T-helper 9 cell (primary cell): ENCODE measurements at places on chromosomes 1 and 21.

- no peak for DNase-seq
Observed at GRCh38 chr1:172002725-172003345, 161.5 kb downstream of the DNM3 start.

DNA sequence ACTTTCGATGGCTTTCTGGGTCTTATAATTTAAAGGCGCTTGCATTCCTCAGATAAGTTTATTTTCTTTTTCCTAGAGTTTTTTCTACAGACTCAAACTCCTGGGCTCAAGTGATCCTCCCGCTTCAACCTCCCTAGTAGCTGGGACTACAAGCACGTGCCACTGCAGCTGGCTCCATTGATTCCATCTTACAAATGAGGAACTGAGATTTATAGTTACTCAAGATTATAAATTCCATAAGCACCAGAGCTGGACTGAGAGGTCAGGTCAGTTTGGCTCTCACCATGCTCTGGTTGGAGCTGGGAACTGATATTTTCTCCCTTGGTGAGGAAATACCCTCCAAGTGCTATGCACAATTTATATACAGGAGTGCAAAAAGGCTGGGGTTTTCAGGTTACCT, 13.4 kb upstream of the PRPF38B start:
- DNase-seq: no peak

DNA sequence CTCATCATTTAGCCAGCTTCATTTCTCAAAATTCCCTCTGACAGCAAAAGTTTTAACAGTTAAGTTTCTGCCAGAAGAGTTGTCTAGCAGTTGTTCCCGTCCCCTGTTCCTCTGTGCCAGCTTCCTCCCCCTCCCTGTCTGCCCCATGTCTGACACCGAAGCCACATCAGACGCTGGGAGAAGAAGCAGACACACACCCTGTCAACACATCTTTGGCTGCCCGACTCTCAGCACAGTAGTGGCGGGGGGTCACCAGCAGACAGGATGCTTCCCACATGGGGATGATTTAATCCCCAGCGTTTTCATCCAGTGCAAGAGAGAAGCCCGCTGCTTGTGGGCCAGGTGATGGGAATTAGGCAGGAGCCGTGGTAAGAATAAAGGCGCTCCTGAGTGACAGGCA, 379.4 kb upstream of the RUNX1 start:
- no peak for DNase-seq

DNA sequence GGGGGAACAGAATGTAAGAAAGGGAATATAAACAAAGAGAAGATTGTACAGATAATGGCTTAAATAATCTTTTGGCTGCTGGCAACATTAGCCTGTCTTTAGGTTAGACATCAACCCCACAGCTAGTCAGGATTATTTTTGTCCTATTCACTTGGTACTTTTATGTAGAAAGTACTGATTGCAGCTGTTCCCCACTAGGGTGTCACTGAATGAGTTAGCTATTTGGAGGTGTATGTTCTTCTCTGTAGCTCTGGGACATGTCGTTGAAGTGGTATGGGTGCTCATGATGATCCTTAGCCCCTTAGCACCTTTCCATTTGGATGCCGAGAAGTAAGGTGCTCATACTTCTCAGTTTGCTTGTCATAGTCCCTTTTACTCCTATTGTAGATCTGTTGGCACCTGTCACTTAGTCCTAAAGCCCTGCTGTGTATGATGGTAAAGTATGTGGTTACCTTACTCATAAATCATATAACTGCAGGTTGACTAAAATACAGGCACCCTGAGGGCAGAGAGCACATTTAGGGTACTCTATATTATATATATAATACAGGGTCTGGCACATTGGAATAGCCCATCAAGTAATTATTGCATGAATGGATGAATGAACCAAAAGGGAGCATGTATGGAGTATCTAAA, 64.6 kb downstream of the USP25 start:
- DNase-seq: no peak

DNA sequence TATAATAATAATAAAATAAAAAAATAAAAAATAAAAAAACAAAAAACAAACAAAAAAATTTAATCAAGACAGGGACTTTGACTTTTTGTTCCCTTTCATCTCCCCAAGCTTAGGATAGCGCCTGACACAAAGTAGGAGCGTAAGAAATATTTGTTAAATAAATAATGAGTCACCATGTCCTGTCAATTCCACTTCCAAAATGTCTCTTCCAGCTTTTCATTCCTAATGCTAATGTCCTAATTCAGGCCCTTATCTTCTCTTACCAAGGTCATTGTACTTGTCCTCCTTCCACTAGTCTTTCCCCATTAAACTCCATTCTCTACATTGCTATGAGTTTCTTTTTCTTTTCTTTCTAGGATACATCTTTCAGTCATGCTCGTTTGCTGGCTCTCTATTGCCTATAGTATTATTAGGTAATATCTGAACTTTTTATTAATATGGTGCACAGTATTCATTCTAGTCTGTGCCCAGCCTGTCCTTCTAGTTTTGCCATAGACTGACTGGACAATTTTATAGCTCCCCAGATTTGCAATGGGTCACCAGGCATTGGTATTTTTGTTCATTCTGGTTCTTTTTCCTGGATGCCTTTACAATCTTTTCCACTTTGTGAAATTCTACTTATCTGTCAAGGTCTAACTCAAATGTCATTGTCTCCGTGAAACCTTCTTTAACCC, 11.4 kb downstream of the NEXN start:
- DNase-seq: no peak

DNA sequence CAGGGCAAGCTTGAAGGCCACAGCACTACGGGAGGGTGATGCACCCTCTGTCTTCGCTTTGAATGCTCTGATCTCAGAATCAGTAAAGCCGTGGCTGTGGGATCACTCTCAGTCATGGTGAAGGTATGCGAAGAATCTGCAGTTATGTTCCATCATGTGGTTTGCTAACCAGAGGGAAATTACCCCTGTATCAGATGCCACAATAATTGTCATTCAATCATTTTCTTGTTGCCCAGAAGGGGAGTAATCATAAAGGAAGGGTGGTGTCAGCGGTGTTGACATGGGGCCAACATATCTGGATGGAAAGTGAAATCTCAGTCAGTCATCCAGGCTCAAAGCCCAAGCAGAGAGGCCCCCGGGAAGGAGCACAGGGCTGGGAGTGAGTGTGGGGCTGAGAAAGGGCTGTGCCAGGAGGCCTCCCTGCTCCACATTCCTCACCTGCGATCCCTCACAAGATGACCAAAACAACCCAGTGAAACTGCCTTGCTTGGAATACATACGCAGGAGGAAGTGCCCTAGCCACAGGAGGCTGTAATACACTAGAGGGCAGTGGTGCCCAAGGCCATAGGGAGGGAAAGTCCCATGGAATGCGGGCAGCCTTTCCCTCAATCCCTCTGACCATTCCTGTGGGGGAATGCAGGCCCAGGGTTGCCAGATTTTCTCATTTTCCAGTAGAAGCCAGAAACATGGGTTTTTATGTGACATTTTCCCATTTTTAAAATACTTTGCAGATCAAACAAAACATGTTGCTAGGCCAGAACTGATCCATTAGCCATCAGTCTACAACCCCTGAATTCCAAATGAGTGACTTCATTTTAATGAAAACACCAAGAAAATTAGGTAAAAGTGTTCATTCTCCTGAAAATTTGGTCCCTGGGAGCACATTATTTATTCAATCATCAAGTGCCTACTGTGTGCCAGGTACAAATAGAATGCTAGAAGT, 95.7 kb upstream of the VANGL1 start:
- no peak for DNase-seq

GRCh38 chr1:39779821-39780220, 8.7 kb upstream of the OXCT2 start:
- DNase-seq: no peak

GRCh38 chr1:12430525-12430924, 187.5 kb downstream of the DHRS3 start:
- no peak for DNase-seq

- DNase-seq: no peak
Observed at GRCh38 chr1:73517603-73518191, 680.3 kb downstream of the LRRIQ3 start.
